ENCODE measurements at places on chromosomes 4 and X.

DNA sequence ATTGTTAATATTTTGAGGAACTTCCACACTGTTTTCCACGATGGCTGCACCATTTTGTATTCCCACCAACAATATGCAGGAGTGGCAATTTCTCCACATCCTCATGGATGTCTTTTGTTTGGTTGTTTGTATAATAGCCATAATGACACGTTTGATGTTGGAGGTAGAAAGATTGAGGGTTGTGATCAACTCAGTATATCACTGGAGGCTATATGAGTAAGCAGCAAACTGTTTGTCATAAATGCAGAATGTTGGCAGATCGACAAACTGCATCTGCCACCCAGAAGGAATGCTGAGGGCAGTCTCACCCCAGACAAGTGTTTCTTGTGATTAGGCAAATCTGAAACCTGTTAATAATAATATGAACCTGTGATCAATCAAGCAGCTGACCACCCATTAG lies 243.9 kb upstream of the WDFY3 start:
- no peak for DNase-seq

DNA sequence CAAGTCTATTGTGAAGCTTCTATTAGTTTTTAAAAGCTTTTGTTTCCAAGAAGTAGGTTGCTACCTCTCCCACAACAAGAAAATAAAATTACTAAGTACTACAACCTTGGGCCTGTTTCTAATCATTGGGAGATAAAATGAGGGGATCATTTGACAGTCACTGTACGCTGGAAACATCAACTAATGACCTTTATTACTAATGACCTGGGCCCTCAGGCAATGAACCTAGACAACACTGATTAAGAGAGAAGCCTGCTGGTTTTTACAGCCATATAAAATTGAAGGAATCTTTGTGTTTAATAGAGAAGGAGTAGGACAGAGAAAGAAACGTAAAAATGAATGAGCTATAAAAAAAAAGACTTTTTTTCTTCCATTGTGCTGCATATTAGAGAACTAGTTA lies 1000.9 kb downstream of the STPG2 start:
- no peak for DNase-seq

DNA sequence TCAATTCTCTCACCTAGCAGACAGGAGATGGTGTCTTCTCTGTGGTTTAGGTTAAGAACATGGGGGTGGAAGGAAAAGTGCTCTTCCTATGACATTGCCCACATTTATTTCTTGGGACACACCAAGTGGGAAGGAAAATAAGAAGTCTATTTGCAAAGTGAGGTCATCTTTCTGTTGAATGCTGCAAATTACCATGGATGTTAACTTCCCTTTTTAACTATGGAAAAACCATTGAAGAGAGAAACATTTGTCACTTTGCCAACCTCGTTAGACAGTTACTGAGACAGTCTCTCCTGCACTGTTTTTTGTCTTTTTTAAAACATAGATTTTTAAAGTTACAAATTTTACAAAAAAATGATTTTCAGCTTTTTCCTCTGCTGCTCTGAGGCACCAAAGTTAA lies 72.8 kb upstream of the BEND4 start:
- no peak for DNase-seq

- DNase-seq: no peak
These were observed 105.7 kb downstream of the PSAPL1 start for GRCh38 chr4:7328913-7329638.

DNA sequence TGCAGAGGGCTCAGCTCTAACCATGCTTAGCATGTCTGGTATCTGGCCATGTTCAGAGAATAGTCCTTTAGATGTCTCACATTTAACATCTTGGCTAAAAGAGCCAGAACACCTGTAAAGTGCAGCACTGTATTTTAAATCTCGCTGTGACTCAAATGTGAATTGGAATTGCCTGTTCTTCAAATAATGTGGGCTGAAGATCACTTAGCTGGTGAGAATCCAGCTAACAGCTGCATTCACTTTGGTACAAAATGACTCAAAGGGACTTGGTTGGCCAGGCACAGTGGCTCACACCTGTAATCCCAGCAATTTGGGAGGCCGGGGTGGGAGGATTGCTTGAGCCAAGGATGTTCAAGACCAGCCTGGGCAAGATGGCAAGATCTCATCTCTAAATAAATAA lies 63.5 kb upstream of the PLAC8 start:
- DNase-seq: no peak

- no peak for DNase-seq
These were observed 15.4 kb downstream of the PPM1K start for GRCh38 chr4:88268913-88269312.

GRCh38 chrX:48897625-48898306 lies at the start of the genes PQBP1 and TIMM17B:
Gene PQBP1 (plus strand): TSS chrX:48897930. CDS start chrX:48898510, 580 bp downstream.
Gene TIMM17B (minus strand): TSS chrX:48897768. CDS start chrX:48897749, 19 bp downstream.
- DNase-seq: peak; percentile 79

GRCh38 chr4:10703156-10703555 lies 18.6 kb upstream of the CLNK start:
- DNase-seq: no peak

DNA sequence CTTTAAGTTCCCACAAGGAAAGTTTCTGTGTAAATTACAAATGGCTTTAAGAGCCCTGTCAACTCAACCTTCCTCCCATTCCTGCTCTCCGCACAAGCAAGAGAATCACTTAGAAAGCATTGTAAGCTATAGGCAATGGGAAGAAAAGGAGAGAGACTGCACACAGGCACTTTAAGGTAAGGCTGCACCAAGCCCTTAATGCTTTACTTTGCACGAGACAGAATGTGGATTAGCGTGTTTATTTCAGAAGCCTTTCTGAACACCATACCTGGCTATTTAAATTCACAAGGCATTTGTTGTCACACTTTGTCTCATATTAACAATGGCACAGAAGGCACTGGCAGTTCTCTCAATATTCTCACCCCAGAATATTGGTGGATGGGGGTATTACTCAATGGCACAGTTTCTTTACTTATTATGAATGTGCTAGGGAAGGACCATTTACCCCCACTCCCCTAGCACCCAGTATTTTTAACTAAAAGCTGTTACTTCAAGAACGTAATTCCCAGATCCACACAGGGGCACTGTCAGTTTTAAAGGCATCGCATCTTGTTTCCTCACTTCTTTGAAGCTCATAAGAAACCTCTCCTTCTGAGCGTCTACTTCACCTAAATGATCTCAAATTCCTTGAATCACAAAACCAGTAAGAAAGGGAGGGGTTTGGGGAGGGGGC lies 150.0 kb downstream of the MAML3 start:
- DNase-seq: no peak

DNA sequence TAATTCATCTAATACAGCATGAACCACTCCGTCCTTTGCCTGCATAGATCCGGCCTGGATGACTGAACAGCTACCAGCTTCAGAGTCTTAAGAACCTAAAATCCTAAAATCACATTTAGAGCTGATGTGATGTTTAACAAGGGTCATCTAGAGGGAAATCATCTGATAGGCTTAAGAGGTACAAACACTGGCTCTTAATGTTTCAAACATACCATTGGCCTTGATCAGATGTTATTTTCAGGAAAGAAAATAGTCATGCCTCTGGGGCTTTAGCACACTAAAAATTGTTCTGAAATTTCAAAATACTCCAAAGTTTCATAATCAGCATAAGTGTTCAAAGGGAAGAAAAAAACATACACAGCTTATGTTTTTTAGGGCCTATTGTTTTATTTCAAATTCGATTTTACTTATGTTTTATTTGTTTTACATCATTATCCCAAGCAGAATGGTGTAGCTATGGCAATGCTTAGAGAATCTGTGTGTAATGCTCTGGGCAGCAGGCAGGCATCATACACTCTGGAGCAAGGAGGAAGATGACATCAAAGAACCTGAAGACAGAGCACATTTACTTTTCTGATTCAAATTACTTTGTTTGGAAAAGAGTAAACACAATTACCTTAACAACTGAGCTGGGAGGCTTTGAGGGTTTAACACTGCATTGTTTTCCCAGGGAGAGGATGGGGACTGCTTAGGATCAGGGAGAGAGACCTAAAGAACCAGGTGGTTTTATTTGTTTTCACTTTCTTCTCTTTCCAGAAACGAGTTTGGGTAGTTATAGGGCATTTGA lies 25.3 kb upstream of the LEF1 start:
- DNase-seq: no peak

DNA sequence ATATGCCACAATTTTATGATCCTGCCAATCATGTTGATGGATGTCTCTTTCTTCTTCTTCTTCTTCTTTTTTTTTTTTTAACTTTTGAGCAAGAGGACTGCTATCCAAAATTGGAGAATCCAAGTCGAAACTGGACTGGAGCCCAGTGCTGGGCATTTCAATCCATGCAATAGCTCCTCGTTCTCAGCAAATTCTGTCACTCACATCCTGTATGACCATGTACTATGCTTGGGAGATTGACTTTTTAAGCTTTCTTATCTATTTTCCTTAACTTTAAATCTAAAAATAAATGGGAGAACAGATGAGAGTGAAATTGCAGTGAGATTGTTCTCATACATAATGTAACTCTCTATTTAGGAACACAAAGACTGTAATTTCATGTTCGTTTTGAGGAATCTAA lies 123.0 kb upstream of the PUDP start:
- DNase-seq: no peak

GRCh38 chr4:7596918-7597606 lies 162.3 kb upstream of the PSAPL1 start:
- DNase-seq: no peak

DNA sequence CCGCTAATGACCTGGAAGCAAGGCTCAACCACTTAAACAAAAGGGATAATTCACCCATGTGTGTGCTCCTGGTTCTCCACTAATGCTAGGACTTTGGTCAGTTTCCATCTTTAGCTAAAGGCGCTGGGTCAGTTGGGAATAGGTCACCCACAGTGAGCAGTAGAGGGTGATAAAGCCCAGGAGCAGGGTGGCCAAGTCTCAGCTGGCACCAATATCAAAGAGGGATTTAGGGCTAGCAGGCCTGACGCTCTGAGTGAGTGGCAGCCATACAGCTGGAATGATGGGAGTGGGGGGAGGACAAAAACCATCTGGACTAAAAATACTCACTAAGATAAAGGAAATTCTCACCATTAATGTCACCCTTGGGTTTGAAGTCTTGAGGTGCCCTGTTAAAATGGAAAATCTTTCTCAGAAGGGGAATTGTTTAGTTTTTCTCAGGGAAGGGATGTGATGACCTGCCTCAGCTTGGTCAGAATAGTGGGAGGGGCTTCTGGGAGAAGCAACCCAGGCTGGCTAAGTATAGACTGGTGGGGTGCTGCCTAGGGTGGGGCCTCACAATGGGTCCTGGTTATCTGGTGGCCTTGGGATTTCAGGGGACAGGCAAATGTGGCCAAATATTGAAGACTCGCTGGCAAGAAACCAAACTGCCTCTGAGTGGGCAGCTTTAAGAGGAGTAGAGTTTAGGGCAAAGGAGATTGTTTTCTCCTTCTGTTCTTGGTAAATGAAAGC lies 47.1 kb downstream of the TSC22D3 start:
- no peak for DNase-seq

- DNase-seq: no peak
These were observed 201.0 kb downstream of the DCTD start for GRCh38 chr4:182716192-182716591.

DNA sequence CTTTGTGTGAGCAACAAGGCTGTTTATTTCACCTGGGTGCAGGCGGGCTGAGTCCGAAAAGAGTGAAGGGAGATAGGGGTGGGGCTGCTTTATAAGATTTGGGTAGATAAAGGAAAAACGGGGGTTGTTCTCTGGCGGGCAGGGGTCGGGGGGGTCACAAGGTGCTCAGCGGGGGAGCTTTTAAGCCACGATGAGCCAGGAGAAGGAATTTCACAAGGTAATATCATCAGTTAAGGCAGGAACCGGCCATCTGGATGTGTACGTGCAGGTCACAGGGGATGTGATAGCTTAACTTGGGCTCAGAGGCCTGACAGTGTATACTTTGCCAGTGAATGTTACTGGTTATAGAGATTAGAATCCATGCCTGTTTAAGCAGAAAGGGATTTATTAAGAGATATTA lies 19.7 kb upstream of the SPCS3 start:
- DNase-seq: no peak

- peak; percentile 67 for DNase-seq
These were observed at the start of gene REPS2 for GRCh38 chrX:16946361-16946964. Gene REPS2 (plus strand): TSS chrX:16946658. CDS start chrX:16946862, 204 bp downstream.

GRCh38 chr4:146981651-146982050 lies 36.0 kb upstream of the TTC29 start:
- no peak for DNase-seq

GRCh38 chrX:110119480-110119879 lies 116.6 kb downstream of the TMEM164 start:
- DNase-seq: no peak

- DNase-seq: no peak
These were observed 23.3 kb downstream of the TRIM2 start for GRCh38 chr4:153227469-153228075.

DNA sequence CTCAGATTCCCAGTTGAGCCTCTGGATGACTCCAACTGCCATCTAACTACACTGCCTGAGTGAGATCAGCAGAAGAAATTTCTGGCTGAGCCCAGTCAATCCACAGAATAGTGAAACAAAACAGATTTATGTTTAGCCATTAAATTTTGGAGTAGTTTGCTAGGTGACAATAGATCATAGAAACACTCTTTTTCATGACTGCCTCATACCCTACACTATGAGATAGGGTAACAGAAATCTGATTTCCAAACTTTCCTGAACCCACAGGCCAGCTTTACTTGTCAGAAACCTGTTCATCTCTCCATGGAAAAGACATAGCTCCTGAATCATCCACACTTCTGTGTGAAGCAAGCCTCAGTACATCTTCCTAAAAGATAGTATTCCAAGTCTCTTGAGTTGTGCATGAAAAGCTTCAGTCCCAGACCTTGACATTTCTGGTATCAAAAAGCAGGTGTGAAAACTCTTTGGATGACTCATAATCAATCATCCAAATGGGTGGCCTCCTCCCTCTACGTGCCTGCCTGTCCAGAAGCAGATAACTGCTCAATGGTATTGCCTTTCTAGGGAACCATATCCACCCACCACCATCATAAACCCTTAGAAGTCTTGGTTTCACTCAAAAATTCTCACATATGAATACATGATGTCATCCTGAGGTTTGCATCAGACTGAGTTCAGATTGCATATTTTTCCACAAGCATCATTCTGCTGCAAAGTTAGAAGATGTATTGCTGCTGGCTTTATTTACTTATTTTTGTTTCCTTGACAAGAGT lies 47.5 kb upstream of the RAP2C start:
- DNase-seq: no peak

GRCh38 chrX:87338510-87338909 lies 179.1 kb upstream of the KLHL4 start:
- no peak for DNase-seq

DNA sequence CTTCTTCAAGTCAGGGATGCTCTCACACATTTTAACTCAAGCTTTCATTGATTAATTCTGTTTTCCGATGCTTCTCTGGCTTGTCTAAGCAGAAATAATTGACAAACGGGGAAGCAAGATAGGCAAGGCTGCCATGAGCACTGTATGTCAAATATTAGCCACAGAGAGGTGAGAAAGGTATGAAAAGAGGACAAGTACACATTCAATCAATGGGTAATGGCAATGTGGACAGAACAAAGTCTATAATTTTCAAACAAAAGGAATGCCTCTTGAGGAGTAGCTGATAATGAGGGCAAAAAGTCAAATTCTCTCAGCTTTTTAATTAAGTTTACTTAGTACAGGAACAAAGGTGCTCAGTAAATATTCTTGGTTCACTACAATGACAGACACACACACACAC lies 19.6 kb downstream of the COX7B2 start:
- no peak for DNase-seq

Data from activated T-helper 1 cell treated with Interleukin-2 at 50 U/mL for 16 hours (primary cell).